ENCODE measurements at places on chromosomes 7 and 10. TPM values are rescaled to one million over a fixed set of nuclear protein-coding genes. Genes with fewer than 3 reads are reported as not detected.

Gene VWDE
- not detected for total RNA-seq

Gene IGF2BP3
- 2.1 TPM for total RNA-seq

Gene RBM20
- total RNA-seq: 1.6 TPM

Gene TRIM50
- not detected for total RNA-seq

Gene TRIL
- 31.8 TPM for total RNA-seq

Gene SPACDR
- 0.22 TPM for total RNA-seq

Gene ADIRF
- 47.5 TPM for total RNA-seq

Gene PNLIPRP2
- not detected for total RNA-seq

Gene STEAP2
- total RNA-seq: 0.52 TPM

Gene ANKRD30A
- total RNA-seq: not detected

Gene COPG2
- total RNA-seq: 20.9 TPM
